ENCODE measurements at places on chromosomes 1 and 21.

- DNase-seq, result no peak
Observed at GRCh38 chr1:217272385-217272784, 358.5 kb downstream of the GPATCH2 start.

DNA sequence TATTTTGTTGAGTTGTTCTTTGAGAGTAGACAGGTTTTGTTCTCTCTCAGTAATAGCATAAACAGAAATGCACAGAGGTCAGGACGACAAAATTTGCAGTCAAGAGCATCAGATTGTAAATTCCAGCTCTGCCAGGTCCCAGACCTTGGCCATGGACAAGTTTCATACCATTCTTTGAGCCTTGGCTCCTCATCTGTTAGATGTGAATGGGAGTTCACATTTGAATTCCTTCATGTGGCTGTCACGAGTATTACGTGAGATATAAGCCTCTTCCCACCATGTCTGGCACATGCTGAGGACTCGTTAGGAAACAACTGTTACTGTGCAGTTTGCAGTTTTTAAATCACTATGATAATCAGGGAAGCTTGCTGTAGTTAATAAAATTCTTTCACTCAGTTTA lies 93.2 kb upstream of the KCTD3 start:
- DNase-seq, result no peak

GRCh38 chr1:9652379-9653209 lies 1.1 kb downstream of the PIK3CD start:
- DNase-seq, result peak; percentile 43

DNA sequence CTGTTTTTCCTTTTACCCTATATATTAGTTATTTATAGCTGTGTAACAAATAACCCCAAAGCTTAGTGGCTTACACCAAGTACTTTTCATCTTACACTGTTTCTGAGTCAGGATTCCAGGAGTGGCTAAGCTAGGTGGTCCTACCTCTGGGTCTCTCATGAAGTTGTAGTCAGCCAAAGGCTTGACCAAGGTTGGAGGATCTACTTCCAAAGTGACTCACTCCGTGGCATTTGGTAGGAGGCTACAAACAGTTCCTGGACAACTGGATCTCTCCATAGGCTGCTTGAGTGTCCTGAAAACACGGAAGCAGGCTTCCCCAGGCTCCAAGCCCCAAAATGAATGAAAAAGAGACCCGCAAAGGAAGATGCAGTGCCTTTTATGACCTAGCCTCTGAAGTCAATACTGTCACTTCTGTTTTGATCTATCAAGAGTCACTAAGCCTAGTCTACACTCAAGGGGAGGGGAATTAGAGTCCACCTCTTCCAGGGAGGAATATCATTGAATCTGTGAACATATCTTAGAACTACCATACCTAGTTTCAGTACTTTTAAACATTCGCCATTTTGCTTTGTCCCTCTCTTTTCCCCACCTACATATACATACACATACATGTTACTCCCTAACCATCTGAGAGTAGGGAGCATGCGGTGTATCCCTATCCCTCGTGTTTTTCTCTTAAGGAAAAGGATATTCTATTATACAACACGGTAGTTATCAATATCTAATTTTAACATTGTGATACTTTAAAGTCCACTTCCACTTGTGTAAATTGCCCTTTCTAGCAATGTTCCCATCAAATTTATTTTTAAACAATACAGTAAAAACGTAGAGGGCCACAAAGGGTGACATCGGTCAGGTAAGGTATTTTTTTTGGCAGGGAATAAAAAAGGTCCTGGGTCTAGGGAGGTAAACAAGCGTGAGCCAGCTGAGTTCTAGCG lies 67.2 kb downstream of the SLC35A3 start:
- no peak for DNase-seq

GRCh38 chr1:87840767-87841166 lies 512.1 kb downstream of the LMO4 start:
- DNase-seq, result no peak

DNA sequence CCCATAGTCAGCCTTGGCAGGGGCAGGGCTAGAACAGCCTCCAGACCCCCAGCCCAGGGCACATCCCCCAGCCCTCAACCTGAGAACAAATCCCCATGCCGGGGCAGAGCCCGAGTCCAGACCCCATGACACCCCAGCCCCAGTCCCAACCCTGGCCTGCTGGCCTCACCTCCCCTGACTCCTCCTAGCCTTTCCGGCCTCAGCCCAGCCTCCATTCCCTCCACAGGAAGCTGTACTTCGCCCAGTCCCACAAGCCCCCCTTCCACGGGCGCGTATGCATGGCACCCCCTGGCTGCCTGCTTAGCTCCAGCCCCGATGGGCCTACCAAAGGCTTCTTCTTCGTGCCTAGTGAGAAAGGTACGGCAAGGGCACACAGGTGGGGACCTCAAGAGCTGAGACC lies 50.4 kb downstream of the DISP3 start:
- no peak for DNase-seq

- DNase-seq, result no peak
Observed at GRCh38 chr1:1938613-1939295, 19.7 kb upstream of the TMEM52 start.

- DNase-seq, result no peak
Observed at GRCh38 chr21:34524646-34525601, 12.9 kb upstream of the KCNE1 start.

GRCh38 chr1:229094476-229095311 lies 176.2 kb upstream of the RAB4A start:
- DNase-seq, result no peak
